Uterus (tissue), 4 donors: ENCODE measurements at places on chromosomes 5 and 9. TPM values are rescaled to one million over a fixed set of nuclear protein-coding genes. Genes with fewer than 3 reads are reported as not detected.

GRCh38 chr5:73218552-73219171 is 45.7 kb downstream of the TMEM174 start:
- no peak overlapping the region for H3K27ac ChIP-seq
- H3K4me1 ChIP-seq = no peaks in the 10 kb centered on the region
- no peaks in the 10 kb centered on the region for H3K36me3 ChIP-seq
- peaks cover 44% of the 10 kb centered on the region for H3K27me3 ChIP-seq

DNA sequence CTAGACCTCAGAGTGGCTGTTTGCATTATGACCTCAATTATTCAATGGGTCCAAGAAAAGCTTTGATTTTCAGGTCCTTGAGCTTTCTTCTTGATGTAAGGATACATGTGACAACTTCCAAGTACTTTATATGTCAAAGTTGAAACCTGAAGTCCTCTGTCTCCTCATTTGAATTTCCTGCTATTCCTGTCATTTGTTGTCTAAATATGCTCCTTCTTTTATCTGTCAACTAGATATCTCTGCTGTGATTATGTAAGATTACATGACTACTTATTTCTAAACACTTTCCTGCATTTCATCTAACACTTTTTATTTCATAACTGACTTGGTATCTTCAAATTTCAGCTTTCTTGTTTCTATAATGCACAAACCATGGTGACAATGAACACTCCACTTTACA is 670.0 kb upstream of the FAM174A start:
- no peak overlapping the region for H3K4me3 ChIP-seq
- no peak for DNase-seq
- no peaks in the 10 kb centered on the region for H3K36me3 ChIP-seq
- H3K27me3 ChIP-seq = no peaks in the 10 kb centered on the region

- no peak overlapping the region for H3K4me3 ChIP-seq
- no peaks in the 10 kb centered on the region for H3K27me3 ChIP-seq
- H3K27ac ChIP-seq = no peak overlapping the region
- no peaks in the 10 kb centered on the region for H3K4me1 ChIP-seq
Observed at GRCh38 chr5:103511554-103511885, 51.1 kb downstream of the NUDT12 start.

DNA sequence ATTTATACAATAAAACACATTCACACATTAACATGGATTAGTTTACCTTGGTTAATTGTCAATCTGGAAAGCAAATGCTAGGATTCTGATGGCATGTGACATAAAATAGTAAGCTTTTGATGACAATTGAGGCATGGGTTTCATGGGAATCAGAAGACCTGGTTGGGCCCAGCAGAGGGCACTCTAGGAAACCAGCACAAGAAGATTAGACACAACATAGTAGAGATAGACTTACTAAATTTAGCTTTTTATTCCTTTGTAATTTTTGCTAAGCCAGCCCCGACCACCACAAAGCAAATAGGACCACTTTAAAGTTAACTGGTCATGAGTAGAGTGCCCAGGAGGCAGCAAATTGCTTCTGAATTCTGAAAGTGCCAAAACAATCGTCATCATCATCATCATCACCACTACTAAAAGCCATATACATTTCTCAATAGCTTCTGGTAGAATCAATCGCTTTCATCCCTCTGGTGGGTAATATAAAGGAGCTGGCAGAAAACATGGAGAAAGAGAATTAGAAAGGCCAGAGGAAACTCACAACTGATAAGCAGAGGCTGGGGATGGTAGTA is 163.2 kb downstream of the ARRDC3 start:
- H3K27ac ChIP-seq = no peak overlapping the region
- H3K4me3 ChIP-seq = no peak overlapping the region
- no peaks in the 10 kb centered on the region for H3K27me3 ChIP-seq

DNA sequence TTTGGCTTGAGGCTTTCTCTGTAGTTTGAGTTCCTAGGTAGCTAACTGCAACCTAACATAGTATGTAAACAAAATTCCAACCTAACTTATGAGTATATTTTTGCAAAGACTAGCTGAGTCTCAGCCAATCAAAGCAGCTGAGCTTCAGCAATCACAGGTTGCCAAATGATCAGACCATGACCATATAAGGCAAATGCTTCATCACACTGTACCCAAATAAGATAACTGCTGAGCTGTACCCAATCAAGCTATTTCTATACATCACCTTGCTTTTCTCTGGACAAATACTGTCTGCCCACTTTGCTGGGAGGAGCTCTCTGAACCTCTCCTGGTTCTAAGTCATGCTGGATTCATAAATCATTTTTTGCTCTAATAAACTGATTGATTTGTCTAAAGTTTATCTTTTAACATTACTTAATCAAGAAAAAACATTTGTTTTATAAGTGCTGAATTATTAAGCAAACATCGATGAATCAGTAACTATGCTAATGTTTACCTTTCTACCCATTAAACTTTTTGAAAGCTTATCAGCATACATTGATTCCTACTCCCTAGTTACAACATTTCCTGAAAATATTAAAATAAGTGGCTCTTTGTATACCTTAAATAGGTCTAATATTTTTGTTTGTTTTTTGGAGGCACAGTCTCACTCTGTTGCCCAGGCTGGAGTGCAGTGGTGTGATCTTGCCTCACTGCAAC is 129.7 kb upstream of the PCA3 start:
- H3K4me3 ChIP-seq = no peak overlapping the region
- H3K27me3 ChIP-seq = no peaks in the 10 kb centered on the region
- H3K36me3 ChIP-seq = no peaks in the 10 kb centered on the region
- no peak for DNase-seq
- no peaks in the 10 kb centered on the region for H3K4me1 ChIP-seq
- H3K27ac ChIP-seq = no peak overlapping the region

- H3K36me3 ChIP-seq = no peaks in the 10 kb centered on the region
- no peaks in the 10 kb centered on the region for H3K27me3 ChIP-seq
- no peaks in the 10 kb centered on the region for H3K4me1 ChIP-seq
- H3K27ac ChIP-seq = no peak overlapping the region
Observed at GRCh38 chr5:127343866-127344265, 53.3 kb downstream of the MEGF10 start.

DNA sequence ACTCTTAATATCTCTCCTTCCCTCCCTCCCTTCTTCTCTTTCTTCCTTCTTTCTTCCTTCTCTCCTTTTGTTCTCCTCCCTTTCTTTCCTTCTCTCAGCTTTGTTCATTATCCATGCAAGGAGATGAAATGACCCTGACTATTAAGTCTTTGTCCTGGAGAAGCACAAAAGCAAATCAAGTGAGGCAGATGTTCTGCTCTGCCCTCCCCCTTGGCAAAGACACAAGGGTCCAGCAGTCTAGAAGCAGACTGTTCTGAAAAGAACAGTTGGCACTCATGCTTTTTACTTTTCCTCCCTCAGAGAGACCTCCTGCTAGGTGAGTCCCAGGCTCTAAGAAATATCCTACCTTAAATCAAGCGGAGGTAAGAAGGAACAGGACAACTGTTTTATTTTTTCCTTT is 1067.6 kb upstream of the DMAC1 start:
- H3K27ac ChIP-seq = no peak overlapping the region
- no peaks in the 10 kb centered on the region for H3K4me1 ChIP-seq
- no peak for DNase-seq
- H3K36me3 ChIP-seq = no peaks in the 10 kb centered on the region
- H3K27me3 ChIP-seq = no peaks in the 10 kb centered on the region

DNA sequence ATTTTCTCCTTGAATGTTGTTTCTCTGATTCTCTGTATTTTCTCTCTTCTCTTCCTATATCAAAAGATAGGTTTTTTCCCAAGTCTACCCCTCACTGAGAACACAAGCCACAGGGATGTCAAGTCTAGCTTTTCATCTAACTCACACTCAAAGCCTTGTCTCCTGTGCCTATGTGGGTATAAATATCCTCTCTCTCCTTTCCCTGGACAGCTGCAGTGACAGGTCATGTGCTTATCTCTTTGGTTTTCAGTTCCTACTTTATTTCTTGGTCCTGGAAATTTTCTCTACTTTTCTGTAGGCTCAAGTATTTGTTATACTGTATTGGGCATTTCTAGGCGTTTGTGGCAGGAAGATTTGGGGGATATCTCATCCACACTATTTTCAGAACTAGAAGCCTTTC is 182.4 kb upstream of the MVB12B start:
- H3K27me3 ChIP-seq = no peaks in the 10 kb centered on the region
- no peaks in the 10 kb centered on the region for H3K36me3 ChIP-seq
- H3K4me1 ChIP-seq = no peaks in the 10 kb centered on the region
- no peak overlapping the region for H3K4me3 ChIP-seq
- H3K27ac ChIP-seq = no peak overlapping the region

DNA sequence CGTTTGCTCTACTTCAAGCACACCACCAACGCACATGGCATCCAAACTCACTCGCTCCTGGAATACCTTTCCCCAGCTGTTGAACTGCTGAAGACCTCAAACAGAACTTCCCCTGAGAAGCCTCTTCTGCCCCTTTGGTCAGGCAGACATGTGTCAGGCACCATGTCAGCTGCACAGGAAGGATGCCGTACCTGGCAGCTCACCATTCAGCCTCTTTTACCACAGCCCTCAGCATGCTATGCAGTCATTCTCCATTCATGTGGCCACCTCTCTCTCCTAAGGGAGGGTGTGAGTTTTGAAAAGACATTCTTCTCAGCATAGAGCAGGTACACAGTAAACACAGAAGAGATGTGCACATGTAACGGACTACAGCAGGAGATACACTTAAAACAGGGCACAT is 14.2 kb downstream of the IL4 start:
- H3K27me3 ChIP-seq = no peaks in the 10 kb centered on the region
- H3K36me3 ChIP-seq = no peaks in the 10 kb centered on the region
- H3K27ac ChIP-seq = no peak overlapping the region
- no peak for DNase-seq

The HK3 gene
- total RNA-seq = 6.9 TPM

The SMIM33 gene
- not detected for total RNA-seq

The LECT2 gene
- total RNA-seq = not detected

The PDCD1LG2 gene
- 0.83 TPM for total RNA-seq

The CDC20B gene
- total RNA-seq = not detected

The SOX30 gene
- total RNA-seq = not detected

The GHR gene
- 3.6 TPM for total RNA-seq
